ENCODE measurements at places on chromosomes 13 and 19. TPM values are rescaled to one million over a fixed set of nuclear protein-coding genes. Genes with fewer than 3 reads are reported as not detected.

Gene BRCA2
- 0.26 TPM for polyA plus RNA-seq

Gene FCHO1
- 1.6 TPM for polyA plus RNA-seq

Gene ZNF570
- polyA plus RNA-seq = 3.2 TPM

Gene GRK1
- polyA plus RNA-seq = not detected

Gene SIGLEC5
- polyA plus RNA-seq = not detected

DNA sequence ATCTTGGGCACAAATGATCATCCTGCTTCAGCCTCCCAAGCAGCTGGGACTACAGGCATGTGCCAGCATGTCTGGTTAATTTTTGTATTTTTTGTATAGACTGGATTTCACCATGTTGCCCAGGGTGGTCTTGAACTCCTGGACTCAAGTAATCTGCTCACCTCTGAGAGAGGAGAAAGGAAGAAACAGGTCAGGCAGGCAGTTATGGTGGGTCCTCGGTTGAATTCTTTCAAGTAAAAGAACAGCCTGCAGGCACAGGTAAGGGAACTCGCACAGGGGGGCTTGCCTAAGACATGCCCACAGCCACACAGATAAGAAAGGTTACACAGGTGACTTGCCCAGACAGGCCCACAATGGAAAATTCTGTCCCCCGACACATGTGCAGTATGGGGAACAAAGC is 34.8 kb upstream of the CYSLTR2 start:
- no peak overlapping the region for H3K27ac ChIP-seq
- no peak for DNase-seq
- no peaks in the 10 kb centered on the region for H3K4me1 ChIP-seq
- no peaks in the 10 kb centered on the region for H3K27me3 ChIP-seq

DNA sequence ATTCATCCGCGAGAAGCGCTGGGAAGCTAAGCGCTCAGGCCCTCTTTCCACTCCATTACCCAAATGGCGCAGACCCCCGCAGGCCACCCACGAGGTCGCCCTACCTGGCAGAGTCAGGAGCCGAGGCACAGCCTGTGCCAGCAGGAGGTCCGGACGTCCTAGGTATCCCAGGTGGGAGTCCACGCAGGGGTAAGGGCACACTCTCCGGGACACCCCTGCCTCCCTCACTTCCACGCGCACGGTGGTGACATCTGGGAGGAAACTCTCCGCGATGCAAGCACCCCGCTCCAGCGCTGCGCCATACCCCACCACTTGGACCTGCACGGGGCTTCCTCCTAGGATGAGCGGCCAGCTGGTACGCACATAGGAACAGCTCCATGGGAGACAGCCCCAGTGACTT is 95.1 kb upstream of the ARHGEF7 start:
- no peaks in the 10 kb centered on the region for H3K4me1 ChIP-seq
- no peak overlapping the region for H3K4me3 ChIP-seq
- DNase-seq = no peak
- no peaks in the 10 kb centered on the region for H3K36me3 ChIP-seq
- no peaks in the 10 kb centered on the region for H3K27me3 ChIP-seq

DNA sequence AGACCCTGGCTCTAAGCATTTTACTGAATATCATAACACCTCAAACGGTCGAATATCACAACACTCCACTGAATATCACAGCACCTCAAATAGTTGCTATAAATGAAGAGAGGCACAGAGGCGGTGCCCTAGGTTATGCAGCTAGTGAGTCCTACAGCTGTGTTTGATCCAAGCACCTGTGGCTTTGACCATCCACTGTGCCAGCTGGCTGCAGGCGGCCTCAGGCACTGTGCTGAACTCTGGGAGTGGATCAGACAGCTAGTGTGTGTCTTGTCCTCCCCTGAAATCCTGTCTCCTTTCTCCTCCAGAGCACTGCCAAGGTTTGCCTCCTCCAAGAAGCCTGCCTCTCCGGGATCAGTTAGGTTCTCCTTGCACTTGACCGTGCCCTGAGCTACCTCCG is 7.3 kb downstream of the NOSIP start:
- DNase-seq = no peak
- no peaks in the 10 kb centered on the region for H3K4me1 ChIP-seq
- H3K27me3 ChIP-seq = no peaks in the 10 kb centered on the region
- no peak overlapping the region for H3K4me3 ChIP-seq
- H3K36me3 ChIP-seq = no peaks in the 10 kb centered on the region
- no peak overlapping the region for H3K27ac ChIP-seq

GRCh38 chr13:112721198-112722104 is 31.6 kb downstream of the ATP11A start:
- H3K27me3 ChIP-seq = no peaks in the 10 kb centered on the region
- H3K36me3 ChIP-seq = no peaks in the 10 kb centered on the region
- H3K4me1 ChIP-seq = no peaks in the 10 kb centered on the region
- no peak for DNase-seq
- no peak overlapping the region for H3K4me3 ChIP-seq

GRCh38 chr19:54616821-54617560 is 13.3 kb upstream of the LILRB1 start:
- no peak for DNase-seq
- no peaks in the 10 kb centered on the region for H3K36me3 ChIP-seq
- no peak overlapping the region for H3K4me3 ChIP-seq
- no peaks in the 10 kb centered on the region for H3K4me1 ChIP-seq
- H3K27ac ChIP-seq = no peak overlapping the region
- no peaks in the 10 kb centered on the region for H3K27me3 ChIP-seq

DNA sequence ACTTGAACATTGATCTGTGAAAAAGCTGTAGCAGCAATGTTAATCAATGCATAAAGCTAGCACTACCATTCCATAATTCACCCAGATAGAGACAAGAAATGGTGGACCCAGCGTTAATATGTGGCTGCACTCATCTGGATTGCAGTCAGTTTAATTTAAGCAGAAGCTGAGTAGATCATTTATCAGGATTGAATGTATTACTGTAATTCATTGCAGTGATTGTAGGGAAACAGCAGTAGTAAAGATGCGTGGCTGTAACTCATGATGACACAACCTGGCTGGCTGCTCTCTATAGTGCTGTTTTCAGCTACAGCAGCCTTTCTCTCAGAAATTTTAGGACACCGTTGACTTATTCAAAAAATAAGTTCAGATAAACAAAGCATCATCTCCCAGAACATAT is 499.5 kb upstream of the SLITRK6 start:
- H3K4me3 ChIP-seq = no peak overlapping the region
- no peaks in the 10 kb centered on the region for H3K4me1 ChIP-seq
- no peaks in the 10 kb centered on the region for H3K36me3 ChIP-seq
- no peaks in the 10 kb centered on the region for H3K27me3 ChIP-seq

GRCh38 chr19:48560095-48560530 is 8.1 kb downstream of the SULT2B1 start:
- H3K27ac ChIP-seq = no peak overlapping the region
- H3K27me3 ChIP-seq = no peaks in the 10 kb centered on the region
- no peak for DNase-seq
- no peak overlapping the region for H3K4me3 ChIP-seq
- no peaks in the 10 kb centered on the region for H3K36me3 ChIP-seq
- H3K4me1 ChIP-seq = no peaks in the 10 kb centered on the region
